ENCODE measurements at places on chromosomes 5 and 9.

DNA sequence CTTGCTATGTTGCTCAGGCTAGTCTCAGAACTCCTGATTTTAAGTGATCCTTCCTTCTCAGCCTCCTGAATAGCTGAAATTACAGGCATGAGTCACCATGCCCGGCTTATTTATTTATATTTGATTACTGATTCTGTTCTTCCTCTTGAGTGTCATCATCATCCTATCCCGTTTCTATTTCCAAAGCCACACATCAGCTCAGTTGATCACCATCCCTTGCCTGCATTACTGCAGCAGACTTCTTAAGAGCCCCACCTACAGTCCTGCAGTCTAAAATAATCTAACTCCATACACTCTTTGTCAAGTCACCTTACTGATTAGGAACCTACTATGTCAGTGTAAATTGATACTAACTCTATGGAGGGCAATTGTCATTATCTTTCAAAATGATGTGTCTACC lies 138.9 kb upstream of the RAI14 start:
- no peak for DNase-seq

DNA sequence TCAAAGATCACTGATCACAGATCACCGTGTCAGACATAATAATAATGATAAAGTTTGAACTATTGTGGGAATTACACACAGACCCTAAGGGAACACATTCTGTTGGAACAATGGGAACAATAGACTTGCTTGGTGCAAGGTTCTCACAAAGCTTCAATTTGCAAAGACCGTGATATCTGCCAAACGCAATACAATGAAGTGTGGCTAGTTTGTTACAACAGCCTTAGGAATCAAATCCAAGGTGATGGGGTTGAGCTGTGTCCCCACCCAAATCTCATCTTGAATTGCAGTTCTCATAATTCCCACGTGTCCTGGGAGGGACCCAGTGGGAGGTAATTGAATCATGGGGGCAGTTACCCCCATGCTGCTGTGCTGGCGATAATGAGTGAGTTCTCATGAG lies 20.8 kb downstream of the KYAT1 start:
- DNase-seq, result no peak

GRCh38 chr5:138654281-138654867 lies 79.2 kb upstream of the HSPA9 start:
- no peak for DNase-seq

DNA sequence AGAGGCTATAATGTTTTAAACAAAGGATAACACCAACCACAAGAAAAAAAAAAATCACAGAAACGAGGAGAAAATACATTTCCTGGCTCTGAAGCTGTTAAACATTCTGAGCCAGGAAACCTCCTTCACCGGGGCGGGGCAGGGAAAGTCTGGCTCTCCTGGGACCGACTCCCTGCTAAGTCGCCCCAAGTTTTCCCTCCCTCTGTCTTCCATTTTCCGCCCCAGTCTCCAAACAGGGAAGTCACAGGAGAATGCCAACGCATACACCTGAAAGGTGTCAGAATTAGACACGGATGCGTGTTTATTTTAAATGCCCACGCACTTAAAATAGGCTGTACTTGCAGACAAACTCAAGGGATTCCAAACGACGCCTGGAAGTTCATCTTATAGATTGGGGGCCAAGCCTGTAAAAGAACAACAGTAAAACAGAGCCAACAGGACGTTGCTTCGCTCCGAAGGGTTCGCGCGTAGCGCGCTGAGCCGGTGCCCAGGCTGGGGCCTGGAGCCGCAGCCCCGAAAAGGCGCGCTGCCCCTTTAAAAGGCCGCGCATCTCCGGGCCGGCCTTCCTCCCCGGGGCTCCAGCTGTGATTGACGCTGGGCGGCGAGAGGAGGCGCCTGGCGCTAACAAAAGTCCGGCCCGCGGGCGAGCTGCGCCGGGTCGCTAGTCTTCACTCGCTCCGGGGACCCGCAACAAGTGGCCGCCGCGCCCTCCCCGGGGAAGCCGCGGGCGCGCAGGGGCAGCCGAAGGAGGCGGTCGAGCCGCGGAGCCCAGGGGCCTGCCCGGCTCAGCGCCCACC lies at the start of gene FBXL7:
FBXL7 (plus strand) TSS at position 653 of the 797 bp plus-strand sequence.
- DNase-seq, result peak; percentile 76

- no peak for DNase-seq
Observed at GRCh38 chr5:178797546-178798440, 62.0 kb upstream of the ZNF354B start.

- no peak for DNase-seq
Observed at GRCh38 chr5:886036-886435, 6.6 kb downstream of the BRD9 start.

DNA sequence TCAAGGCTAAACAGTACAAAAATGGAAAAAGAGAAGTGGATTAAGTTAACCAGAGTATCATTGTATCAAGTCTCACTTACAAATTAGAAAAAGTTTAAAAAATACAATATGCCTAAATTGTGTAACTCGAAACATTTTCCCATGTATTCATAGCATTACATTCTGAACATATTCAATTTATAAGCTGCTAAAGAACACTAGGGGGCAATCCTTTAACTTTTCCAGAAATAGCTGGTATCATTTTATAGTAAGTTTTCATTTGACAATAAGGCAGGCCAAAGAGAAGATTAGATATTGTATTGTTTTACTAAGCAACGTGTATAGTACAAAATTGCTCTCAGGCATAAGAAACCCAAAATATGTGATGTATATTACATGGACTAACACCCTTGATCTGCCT lies 234.6 kb downstream of the ADGRV1 start:
- no peak for DNase-seq

DNA sequence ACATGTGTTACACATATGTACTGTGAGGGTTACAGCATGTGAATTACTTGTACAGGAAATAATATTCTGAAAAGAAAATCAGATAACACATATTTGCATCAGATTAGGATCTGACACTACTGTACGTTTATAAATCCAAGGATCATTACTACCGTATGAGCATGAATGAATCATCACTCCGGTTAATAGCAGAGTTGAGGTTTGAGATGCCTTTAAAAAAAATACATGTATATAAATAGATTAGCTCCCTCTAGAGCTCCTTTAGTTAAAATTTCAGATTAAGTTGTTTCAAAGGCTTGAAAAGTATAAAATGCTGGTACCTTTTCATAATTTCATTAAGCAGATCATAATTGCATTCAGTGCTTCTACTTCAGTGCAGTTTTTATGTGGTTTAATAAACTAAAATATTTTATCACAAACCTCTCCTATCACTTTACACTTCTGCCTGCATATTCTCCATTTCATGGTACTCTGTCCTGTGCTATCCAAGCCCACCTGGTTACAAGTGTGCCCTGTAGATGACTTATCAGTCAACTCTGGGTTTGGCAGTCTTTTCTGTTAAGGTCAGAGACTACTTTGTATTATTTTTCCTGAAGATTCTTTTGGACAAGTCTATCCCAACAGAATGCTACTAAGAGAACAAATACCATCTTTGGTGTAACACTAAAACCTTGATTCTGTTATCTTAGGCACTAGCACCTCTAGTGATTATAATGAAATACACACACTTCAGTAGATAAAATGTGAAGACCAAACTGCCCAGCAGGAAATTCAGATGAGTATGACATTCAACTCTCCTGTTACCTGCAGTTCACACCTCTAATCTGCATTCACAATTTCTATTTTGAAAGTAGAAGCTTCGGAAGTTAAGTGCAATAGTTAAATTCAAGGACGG lies 48.0 kb upstream of the POU5F2 start:
- DNase-seq, result no peak

DNA sequence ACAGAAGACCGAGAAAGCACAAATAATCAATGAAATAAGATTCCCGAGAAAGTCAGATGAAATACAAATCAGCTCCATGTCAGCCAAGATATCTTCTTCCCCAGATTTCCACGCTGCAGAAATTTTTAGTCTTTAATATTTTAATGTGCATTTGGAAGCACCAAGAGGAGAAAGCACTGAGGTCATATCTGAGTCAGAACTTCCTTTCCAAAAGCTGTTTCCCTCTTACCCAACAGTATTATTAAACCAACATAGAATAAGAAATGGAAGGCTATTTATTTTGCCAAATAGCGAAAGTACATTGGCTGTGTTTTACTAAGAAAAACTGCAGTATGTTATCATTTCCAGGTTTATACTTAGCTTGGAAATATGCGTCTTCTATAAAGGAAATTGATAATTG lies 772.1 kb upstream of the CDH9 start:
- DNase-seq, result no peak

DNA sequence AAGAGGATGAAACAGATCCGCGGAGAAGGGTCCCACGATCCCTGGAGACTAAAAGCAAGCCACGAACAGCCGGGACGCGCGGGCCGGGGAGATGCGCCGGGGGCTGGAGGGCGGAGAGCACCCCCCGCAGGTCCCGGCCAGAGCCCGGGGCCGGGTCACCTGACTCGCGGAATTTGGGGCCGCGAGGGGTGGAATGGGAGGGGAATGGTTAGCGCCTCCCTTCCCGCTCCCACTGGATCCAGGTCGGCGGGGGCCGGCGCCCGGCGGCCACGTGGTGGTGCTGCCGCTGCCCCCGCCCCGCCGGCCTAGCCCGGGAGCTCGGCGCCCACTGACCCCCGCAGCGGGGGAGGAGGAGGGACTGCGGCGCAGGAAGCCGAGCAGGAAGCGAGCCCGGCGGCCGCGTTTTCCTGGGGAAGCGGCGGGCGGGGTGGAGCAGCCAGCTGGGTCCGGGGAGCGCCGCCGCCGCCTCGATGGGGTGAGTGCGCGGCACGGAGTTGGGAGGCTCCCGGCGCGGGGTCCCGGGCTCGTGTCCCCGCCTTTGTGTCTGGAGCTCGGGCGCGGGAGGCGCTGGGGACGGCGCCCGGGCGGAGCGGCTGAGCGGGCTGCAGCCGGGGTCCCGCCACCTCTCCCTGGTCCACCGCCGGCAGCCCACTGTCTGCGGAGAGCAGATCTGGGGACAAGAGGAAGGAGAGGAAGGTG lies at the start of gene RAI14:
RAI14 (plus strand) TSS at position 328 of the 699 bp plus-strand sequence. CDS start 30,592 bp downstream, outside the sequence.
- peak; percentile 58 for DNase-seq

GRCh38 chr5:31194468-31194813 lies 955 bp downstream of the CDH6 start:
- DNase-seq, result no peak

- no peak for DNase-seq
Observed at GRCh38 chr9:14962193-14962882, 52.1 kb upstream of the FREM1 start.

- no peak for DNase-seq
Observed at GRCh38 chr9:22142671-22143070, 133.6 kb upstream of the CDKN2B start.

Data from neural crest cell (in vitro differentiated cells).